ENCODE measurements at places on chromosomes 4 and X.

DNA sequence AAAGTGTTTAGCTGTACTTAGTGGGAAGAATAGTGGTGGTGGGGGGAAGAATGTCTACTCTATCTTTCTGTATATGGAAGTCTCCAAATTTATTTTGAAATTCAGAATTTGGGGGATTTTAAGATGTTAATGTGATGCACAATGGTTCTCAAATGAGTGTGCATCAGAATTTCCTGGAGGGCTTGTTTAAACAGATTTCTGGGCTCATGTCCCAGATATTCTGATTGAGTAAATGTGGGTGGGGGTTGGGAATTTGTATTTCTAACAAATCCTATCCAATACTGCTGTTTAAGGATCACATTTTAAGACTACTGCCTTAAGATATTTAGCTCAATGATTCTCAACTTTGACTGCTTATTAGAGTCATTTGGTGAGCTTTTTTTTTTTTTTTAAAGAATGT, 15.1 kb upstream of the INTS6L start:
- DNase-seq = no peak

- no peak for DNase-seq
Observed at GRCh38 chr4:38073596-38074234, 113.5 kb downstream of the PTTG2 start.

DNA sequence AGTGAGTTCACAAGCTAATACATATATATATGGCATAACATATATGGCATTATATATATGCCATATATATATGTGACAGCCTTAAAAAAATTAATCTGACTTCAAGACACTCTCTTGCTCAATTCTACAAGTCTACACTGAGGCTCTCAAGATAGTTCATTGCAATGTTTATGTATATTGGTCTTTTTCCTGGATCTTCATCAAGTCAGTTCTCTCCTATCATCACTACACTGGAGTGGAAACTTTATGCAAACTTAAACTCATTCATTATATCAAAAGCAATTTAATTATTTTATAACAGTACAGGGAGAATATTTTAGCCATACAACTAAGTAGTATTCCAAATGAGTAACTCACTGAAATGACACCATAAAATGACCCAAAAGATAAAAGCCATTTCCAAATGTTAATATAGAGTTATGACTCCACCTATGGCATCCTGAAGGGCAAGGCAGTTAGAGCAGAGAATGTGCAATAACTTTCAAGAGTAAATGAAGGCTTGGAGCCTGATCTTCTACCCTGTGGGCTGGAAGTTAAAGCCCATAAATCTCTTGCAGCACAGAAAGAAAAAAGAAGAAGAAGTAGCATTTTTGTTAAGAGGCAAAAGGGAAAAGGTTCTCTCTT, 176.3 kb upstream of the SLIT2 start:
- no peak for DNase-seq

GRCh38 chrX:68672581-68673318, 25.3 kb downstream of the STARD8 start:
- no peak for DNase-seq

DNA sequence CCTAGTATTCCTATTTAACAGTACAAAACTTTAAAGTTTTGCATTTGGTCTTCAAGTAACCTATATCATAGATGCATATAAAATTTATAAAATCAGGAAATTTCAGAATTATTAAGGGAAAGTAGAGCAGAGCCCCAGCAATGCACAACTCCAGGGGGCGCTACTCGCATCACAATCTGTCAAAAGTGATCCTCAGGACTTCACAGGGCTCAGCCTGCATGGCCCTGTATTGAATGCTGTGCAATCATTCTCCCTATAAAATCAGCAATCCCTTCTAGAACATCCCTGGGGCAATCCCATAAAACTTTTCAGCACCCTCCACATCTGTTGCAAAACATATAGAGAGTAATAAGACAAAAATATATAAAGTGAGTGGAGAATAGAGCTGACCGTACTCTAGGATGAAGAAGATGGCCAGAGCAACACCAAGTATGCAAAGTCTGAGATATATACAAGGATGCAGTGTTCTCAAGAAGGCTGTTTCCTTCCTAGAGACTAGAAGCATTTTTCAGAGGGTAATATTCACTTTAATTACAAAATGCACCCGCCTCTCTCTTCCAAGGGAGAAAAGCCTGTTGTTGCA, 12.5 kb upstream of the PPARGC1A start:
- no peak for DNase-seq

GRCh38 chrX:49039598-49040375, 3.4 kb downstream of the TFE3 start:
- DNase-seq = peak; percentile 53
